ENCODE measurements at places on chromosomes 6 and 20. TPM values are rescaled to one million over a fixed set of nuclear protein-coding genes. Genes with fewer than 3 reads are reported as not detected.

DNA sequence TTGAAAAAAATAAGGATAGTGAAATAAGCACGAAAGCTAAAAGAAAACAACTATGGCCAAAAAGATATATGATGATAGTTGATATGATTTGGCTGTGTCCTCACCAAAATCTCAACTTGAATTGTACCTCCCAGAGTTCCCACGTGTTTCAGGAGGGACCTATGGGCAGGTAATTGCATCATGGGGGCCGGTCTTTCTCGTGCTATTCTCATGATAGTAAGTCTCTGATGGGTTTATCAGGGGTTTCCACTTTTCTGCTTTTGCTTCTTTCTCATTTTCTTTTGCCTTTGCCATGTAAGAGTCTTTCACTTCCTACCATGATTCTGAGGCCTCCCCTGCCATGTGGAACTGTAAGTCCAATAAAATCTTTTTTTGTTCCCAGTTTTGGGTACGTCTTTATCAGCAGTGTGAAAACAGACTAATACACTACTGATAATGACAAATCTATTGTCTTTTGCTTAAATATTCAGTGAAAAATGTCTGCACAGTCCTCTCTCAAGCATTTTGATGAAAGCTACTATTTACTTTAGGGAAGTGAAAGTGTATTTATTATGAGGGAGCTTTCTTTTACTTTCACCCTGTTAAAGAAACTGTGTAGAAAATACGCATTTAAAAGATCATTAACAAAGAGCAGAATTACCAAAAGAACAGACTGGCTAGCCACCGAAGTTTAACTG, 389.1 kb downstream of the HTR1B start:
- no peaks in the 10 kb centered on the region for H3K4me1 ChIP-seq
- no peak overlapping the region for H3K4me3 ChIP-seq
- no peaks in the 10 kb centered on the region for H3K36me3 ChIP-seq
- no peaks in the 10 kb centered on the region for H3K27me3 ChIP-seq
- no peak overlapping the region for H3K27ac ChIP-seq

The TNNC2 gene
- total RNA-seq, result 1.5 TPM

DNA sequence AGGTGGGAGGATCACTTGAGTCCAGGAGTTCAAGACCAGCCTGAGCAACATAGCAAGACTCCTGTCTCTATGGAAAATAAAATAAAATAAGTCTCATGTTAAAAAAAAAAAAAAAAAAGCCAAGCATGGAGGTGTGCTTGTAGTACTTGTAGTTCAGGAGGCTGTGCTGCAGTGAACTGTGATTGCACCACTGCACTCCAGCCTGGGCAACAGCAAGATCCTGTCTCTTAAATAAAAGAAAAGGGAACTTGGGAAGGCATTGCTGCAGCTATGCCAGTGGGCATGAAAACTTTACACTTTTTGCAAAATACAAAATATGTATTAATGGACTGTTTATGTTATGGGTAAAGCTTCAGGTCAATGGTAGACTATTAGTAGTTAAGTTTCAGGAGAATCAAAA, 37.5 kb upstream of the REV3L start:
- H3K4me1 ChIP-seq, result peaks cover 4% of the 10 kb centered on the region
- no peak overlapping the region for H3K27ac ChIP-seq
- no peaks in the 10 kb centered on the region for H3K27me3 ChIP-seq
- no peak overlapping the region for H3K4me3 ChIP-seq
- H3K36me3 ChIP-seq, result no peaks in the 10 kb centered on the region
- no peak for DNase-seq

DNA sequence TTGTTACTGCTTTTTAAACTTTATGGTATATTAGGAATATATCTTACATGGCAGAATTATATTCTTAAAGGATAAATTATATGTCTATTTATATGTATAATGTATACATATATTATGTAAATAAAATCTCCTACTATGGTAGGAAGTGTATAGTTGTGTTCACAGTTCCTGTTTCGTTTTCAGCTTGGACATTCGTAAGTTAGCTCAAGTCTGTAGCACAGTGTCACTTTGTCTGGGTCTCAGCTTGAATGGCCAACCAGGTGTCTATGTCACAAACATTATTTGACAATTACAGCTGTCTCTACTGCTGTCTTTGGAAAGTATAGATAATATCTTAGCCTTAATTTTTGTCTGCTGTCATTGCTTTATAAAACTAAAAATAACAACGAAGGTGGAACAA, 303.9 kb downstream of the CDKAL1 start:
- no peaks in the 10 kb centered on the region for H3K36me3 ChIP-seq
- H3K4me1 ChIP-seq, result no peaks in the 10 kb centered on the region

- peaks cover 14% of the 10 kb centered on the region for H3K4me1 ChIP-seq
- no peak overlapping the region for H3K4me3 ChIP-seq
- H3K36me3 ChIP-seq, result no peaks in the 10 kb centered on the region
- no peaks in the 10 kb centered on the region for H3K27me3 ChIP-seq
- no peak overlapping the region for H3K27ac ChIP-seq
These were observed 10.7 kb upstream of the SLCO4A1 start for GRCh38 chr20:62631336-62632308.

The BMP2 gene
- 0.45 TPM for total RNA-seq

DNA sequence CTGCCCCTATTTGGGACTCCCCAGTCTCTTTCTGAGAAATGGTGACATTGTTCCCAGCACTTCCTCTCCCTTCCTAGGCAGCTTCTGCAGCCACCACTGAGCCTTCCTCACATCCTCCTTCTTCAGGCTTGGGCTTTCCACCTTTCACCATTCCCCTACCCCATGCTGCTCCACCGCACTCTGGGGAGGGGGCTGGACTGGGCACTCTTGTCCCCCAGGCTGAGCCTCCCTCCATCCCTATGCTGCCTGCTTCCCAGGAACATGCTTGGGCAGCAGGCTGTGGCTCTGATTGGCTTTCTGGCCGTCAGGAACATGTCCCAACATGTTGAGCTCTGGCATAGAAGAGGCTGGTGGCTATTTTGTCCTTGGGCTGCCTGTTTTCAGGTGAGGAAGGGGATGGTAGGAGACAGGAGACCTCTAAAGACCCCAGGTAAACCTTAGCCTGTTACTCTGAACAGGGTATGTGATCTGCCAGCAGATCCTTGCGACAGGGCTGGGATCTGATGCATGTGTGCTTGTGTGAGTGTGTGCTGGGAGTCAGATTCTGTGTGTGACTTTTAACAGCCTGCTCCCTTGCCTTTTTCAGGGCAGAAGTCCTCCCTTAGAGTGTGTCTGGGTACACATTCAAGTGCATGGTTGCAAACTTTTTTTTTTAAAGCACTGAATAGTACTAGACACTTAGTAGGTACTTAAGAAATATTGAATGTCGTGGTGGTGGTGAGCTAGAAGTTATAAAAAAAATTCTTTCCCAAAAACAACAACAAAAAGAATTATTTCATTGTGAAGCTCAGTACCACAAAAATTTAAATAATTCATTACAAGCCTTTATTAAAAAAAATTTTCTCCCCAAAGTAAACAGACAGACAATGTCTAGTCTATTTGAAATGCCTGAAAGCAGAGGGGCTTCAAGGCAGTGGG, 2.1 kb upstream of the CDKN1A start:
- no peak overlapping the region for H3K4me3 ChIP-seq
- peaks cover 5% of the 10 kb centered on the region for H3K27me3 ChIP-seq
- no peak overlapping the region for H3K27ac ChIP-seq

The ABHD16B gene
- not detected for total RNA-seq

DNA sequence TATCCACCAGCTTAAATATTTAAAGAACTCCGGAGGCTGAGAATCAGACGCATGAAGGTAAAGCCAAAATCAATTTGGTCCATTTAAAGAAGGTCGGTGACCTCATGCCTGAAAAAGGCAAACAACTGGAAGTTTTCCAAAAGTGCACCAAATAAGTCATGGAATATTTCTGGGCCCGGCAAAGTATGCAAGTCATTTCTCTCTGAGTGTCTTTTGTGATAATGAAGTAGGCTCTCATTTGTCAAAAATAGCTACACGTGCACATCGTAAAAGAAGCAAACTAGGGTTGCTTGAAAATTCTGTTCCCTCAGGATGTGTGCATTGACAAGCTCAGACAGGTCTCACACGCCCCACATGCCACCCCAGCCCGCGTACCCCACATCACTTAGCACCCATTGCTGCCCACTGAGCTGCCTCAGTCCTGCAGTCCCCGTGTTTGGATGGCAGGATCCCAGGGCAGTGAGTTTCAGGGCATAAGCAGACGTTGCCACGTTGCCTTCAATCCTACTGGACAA, 20.5 kb upstream of the PYGB start:
- no peaks in the 10 kb centered on the region for H3K4me1 ChIP-seq
- no peak overlapping the region for H3K27ac ChIP-seq
- H3K4me3 ChIP-seq, result no peak overlapping the region
- no peaks in the 10 kb centered on the region for H3K27me3 ChIP-seq

DNA sequence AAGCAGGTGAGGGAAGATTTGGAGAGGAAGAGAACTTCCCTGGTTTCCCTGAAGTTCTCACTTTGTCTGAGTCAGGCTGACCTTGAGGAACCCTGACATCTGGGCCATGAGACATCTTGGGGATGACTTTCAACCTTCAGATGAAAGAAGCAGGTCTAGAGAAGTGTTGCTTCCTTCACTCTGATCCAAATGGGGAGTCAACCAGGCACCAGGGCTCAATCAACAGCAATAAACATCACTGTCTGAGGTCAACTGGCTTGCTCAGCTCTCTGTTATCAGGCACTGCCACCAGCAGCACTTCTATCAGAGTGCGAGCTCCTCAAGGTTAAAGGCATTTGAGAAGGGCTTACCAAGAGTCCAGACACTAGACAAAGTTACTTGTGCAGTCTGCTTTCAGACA, 6.3 kb downstream of the ACOT8 start:
- peaks cover 11% of the 10 kb centered on the region for H3K4me1 ChIP-seq
- no peak overlapping the region for H3K27ac ChIP-seq
- no peak for DNase-seq
- no peaks in the 10 kb centered on the region for H3K27me3 ChIP-seq
- H3K4me3 ChIP-seq, result no peak overlapping the region

DNA sequence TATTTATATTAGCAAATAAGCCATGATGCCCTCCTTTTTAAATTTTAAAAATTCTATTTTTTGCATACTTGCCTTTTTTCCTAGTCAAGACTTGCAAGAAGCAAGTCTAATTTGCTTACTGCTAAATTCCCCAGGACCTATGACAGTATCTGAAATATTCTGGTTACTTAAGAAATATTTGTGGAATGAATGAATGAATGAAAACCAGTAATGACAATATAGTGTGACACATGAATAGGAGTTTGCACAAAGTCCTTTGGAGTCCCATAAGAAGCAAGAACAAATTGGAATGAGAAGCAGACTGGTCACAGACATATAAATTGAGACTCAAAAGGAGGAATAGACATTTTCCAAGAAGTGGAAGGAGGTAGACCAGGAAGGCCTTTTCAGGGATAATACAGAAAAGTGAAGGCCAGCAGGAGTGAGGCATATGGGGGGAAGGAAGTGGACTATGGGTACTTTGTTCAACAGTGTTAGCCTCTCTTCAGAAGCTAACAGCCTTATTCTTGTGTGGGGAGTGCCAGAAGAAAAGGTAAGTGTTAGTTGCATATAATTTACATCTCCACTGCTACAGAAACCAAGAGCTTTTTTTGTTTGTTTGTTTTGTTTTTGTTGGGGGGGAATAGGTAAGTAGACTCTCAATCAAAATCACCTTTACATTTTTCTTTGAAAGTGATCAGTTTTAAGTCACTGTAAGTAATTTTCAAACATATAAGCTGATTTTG, 93.6 kb upstream of the FAM184A start:
- DNase-seq, result no peak
- H3K4me1 ChIP-seq, result no peaks in the 10 kb centered on the region
- H3K27me3 ChIP-seq, result no peaks in the 10 kb centered on the region
- H3K27ac ChIP-seq, result no peak overlapping the region
- no peak overlapping the region for H3K4me3 ChIP-seq

- DNase-seq, result no peak
- H3K27ac ChIP-seq, result no peak overlapping the region
- H3K4me1 ChIP-seq, result peaks cover 16% of the 10 kb centered on the region
- H3K27me3 ChIP-seq, result no peaks in the 10 kb centered on the region
- no peak overlapping the region for H3K4me3 ChIP-seq
- H3K36me3 ChIP-seq, result no peaks in the 10 kb centered on the region
These were observed 94.2 kb downstream of the TBC1D7 start for GRCh38 chr6:13234130-13234529.

The PNPLA1 gene
- 3.5 TPM for total RNA-seq

DNA sequence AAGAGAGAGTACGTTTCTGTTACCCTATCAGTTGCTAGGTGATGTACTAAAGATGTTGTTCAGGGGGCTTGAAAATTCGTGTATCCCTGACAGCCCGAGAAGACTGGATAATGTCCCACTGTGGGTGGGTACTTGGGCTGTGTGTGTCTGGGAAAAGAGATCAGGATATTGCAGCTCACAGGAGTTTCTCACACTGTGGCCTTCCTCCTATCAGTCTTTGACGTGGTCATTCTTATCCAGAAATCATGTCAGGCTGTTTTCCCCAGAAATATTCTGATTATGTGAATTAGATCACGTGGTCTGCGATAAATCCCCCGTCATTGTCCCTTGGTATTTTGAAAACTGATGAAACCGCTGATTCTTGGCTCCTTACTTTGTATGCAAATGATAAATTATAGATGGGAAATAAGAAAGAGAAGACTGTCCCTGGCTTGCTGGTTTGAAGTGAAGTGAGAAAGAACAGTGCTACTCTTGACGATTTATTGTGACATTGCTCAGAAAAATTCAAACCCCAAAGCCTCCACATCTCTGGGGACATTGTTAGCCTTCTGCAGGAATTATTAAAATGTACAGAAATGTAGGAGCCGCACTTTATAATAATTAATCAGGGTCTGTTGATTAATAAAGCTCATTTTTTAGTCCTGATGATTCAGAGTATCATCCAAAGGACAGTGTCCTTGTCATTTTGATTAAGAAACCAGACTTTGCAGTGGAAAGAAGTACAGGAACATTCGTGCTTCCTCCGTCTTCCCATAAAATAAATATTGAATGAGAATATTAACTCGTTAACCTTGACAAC, 167.5 kb upstream of the TSHZ2 start:
- no peaks in the 10 kb centered on the region for H3K27me3 ChIP-seq
- H3K36me3 ChIP-seq, result no peaks in the 10 kb centered on the region
- no peak overlapping the region for H3K27ac ChIP-seq
- no peak overlapping the region for H3K4me3 ChIP-seq

DNA sequence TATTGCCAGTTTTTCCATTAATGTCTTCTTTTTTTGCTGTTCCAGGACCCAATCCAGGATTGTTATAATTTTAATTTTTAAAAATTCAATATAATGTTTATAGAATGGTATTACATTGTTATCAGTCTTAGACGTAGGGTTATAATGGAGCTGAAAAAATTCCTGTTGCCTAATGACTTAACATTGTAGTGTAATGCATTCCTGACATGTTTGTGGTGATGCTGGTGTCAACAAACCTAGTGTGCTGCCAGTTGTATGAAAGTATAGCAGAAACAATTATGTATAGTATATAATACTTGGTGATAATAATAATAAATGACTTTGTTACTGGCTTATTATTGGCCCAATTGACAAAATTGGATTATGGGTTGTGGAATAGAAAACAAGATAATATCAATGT, 30.4 kb downstream of the KIZ start:
- H3K4me1 ChIP-seq, result no peaks in the 10 kb centered on the region
- H3K27me3 ChIP-seq, result no peaks in the 10 kb centered on the region
- H3K27ac ChIP-seq, result no peak overlapping the region
- H3K36me3 ChIP-seq, result no peaks in the 10 kb centered on the region
- H3K4me3 ChIP-seq, result no peak overlapping the region
- DNase-seq, result no peak
